ENCODE measurements at places on chromosomes 7 and 10.

DNA sequence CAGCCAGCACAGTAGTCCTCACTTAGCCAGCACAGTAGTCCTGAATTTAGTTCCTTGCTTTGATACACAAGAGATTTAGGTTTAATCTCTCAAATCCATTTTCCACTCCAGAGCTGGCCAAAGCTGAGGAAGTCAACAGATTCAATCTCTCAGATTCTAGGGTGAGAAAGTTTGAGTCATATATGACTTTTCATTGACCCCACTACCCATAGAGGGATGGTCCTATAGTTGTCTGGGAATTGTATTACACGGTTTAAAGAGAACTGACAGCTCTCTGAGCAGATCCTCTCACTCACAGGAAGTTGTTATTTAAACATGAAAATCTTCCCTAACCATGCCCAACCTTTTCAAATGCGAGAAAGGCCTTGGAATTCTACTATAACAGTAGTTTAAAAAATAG, 641.8 kb upstream of the SEMA3D start:
- DNase-seq: no peak

- DNase-seq: no peak
Measured at GRCh38 chr7:50801907-50802306, 19.2 kb upstream of the GRB10 start.

- DNase-seq: no peak
Measured at GRCh38 chr10:6002809-6003510, 25.6 kb upstream of the IL15RA start.

- DNase-seq: no peak
Measured at GRCh38 chr10:99573790-99574189, 41.0 kb downstream of the NKX2-3 start.

DNA sequence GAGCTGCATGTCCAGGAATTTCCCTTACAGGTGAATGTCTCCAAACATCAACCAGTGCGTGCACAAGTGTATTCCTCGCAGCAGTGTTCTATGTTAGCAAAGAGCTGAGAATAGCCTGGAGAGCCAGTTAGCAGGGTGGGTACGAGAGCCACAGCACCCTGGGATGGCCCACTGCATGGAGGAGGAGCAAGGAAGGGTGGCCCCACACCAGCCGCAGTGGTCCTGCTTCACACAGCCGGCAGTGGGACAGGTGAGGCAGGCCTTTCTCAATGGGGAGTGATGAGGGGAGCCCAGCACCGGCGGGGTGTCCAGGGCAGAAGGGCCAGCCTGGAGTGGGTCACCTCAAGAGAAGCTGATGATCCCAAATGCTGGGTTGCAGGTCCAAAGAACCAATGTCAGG, 240.7 kb downstream of the TCERG1L start:
- DNase-seq: no peak

Data from renal cortex interstitium (tissue), 15 donors.